MG63 (cell line): ENCODE measurements at places on chromosomes 1 and 21. TPM values are rescaled to one million over a fixed set of nuclear protein-coding genes. Genes with fewer than 3 reads are reported as not detected.
A peak's percentile ranks its signal among the peaks of the same experiment; 100 is the strongest.

DNA sequence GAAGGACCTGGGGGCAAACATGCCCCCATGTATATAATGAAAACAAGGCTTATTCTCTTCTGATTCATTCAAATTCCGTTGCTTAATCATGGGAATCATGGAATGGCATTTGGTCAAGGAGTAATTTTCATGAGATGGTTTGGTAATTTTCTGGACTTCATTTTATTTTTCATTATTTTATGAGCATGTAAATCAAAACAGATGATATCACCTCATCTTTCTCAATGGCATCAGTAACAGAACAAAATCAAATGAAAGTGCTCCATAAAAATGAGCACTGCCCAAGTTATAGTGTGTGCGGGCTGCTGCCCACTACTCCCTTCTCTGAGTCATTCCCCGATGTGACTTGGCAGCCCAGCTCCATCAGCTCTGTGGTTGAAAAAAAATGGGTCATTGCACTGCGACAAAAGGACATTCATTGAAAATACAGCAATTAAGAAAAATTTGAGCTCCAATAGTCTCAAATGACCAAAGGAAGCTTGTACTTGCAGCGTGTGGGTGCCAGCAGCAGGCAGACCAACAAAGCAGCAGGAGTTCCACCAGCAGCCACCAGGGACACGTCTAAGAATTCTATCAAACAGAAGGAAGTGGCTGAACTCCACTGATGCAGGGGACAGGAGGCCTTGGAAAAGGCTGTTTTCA is 84.3 kb upstream of the VAV3 start:
- peak; percentile 75 for DNase-seq

DNA sequence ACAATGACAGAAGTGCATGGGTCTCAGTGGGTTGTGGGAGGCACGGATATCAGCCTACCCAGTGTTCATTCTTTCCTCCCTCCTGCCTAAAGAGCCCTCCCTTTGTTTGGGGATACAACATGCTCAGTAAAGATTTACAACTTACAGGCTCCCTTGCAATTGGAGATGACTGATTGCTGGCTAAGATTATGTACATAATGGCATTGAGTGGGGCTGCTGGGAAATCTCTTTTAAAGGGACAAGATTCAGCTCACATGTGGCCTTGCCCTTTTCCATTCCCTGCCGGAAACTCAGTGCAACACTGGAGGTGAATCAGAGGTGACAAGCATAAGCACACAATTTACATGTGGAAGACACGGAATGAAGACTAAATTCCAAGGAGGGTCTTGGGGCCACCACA is 83.7 kb upstream of the CHRM3 start:
- DNase-seq: no peak

Gene RGSL1
- total RNA-seq: not detected in 2 replicates

Gene C4BPA
- total RNA-seq: not detected in 2 replicates

Gene CRNN
- not detected in 2 replicates for total RNA-seq
